ENCODE measurements at places on chromosomes 7 and 10.

DNA sequence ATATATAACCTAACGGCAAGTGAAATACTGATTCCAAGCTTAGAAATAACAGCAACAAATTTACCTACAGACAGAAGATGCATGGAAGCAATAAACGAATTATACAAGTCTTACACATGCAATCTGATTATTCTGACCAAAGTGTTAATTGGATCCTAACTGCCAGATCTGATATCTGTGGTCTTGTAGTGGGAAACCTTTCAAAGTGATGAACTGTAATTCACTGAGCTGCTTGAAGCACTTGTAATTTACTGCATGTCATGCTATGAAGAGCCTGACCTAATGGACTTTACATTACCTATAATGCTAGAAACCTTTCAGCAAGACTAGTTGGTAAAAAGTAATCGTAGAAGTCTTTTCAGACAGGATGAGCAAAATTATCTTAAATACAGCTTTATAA, 205.6 kb downstream of the FOXP2 start:
- no peak for DNase-seq

- no peak for DNase-seq
Measured at GRCh38 chr7:115299397-115300037, 377.6 kb downstream of the MDFIC start.

DNA sequence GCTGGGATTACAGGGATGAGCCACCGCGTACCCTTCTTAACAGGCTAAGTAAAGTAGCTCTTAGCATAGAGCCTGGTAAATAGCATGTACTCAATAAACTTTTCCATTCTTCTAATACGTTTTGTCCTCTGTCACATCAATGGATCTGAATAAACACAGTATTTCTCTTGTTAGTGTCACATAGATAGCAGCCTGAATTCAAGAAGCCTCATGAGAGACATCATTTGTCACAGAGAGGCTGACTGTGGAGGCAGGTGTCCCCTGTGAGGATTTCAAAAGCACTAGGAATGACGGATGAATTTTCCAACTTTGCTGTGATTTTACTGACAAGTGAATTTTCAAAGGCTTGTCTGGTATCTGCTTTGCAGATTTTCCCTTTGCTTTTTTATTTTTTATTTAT, 82.6 kb upstream of the CDC14C start:
- DNase-seq, result no peak

- DNase-seq, result no peak
Measured at GRCh38 chr10:30583778-30584415, 45.7 kb downstream of the LYZL2 start.

- DNase-seq, result no peak
Measured at GRCh38 chr10:1120801-1121211, 64.6 kb downstream of the WDR37 start.

DNA sequence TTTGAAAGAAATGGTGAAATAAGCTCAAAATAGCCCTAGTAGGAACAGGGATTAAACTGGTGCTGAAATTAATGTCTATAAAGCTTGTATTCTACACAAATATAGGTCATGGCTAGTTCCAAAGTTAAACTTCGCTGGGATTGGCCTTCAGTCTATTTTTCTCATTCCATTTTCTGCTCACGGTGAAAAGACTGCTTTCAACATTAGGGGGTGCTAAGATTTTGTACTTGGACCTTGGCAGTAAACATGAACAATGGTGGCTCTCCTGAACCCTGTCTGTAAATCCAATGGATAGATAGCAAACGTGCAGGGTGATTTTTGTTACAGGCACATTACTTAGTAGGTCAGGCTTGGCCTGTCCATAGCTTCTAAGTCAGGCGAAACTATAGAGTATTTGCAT, 36.0 kb upstream of the RSU1 start:
- peak; percentile 3 for DNase-seq

GRCh38 chr7:132141109-132141508, 435.2 kb downstream of the PLXNA4 start:
- no peak for DNase-seq

DNA sequence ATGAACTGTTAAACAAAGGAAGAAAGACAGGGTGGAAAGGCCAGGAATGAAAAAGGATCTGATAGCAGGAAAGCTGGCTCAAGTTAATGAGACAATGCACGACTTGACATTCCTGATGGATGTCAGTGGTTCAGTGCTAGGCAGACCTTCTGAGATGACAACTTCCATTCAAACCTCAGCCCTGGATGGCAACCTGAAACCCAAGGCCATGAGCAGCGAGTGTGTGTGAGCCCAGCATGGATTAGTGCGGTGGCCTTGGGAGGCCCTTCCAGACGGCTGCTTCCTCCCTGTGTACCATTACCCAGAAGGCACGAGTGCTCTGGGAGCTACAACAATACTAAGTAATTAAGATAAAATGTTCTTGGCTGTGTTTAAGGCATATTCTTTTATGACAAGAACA, 18.8 kb downstream of the TRIL start:
- no peak for DNase-seq

GRCh38 chr7:142968229-142968628, 6.1 kb upstream of the KEL start:
- DNase-seq, result no peak

DNA sequence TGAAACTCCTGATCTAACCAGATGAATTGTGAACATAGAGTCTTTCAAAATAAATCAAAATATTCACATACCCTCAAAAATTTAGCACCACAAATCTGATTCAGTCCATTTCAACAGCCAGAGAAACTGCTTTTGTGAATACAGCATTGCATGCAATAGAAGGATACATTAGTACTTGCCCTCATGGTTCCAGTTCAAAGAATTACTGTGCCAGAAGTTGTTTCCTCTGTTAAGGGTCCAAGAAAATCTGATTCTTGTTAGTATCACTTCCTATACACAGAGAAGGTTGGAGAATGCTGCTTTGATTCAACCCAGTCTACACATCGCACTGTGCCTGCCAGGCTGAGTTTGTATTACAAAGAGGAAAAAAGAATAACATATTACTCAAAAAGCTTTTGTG, 115.6 kb downstream of the TFEC start:
- DNase-seq, result no peak

GRCh38 chr7:66348531-66348930, 143.4 kb downstream of the TPST1 start:
- no peak for DNase-seq

GRCh38 chr10:106914016-106914415, 250.5 kb downstream of the SORCS1 start:
- no peak for DNase-seq

- no peak for DNase-seq
Measured at GRCh38 chr10:11181978-11182377, 164.3 kb downstream of the CELF2 start.

DNA sequence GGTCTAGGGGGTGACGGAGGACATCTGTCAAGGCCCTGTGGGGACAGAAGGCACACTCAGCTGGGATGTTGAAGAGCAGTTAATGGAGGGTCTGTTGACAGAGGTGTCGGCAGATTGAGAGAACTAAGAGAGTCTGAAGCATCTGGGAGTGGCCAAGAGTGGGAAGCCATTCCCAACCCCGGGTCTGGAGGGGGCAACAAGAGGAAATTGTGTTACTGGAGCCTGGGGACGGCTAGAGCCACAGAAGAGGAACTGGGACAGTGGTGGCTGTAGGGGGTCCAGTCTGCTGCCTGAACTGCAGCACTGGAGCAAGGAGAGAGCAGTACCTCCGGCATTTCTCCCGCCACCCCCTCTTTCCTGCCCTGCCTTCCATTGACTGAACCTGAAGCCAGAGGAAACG, 136.6 kb downstream of the CHN2 start:
- DNase-seq, result no peak

DNA sequence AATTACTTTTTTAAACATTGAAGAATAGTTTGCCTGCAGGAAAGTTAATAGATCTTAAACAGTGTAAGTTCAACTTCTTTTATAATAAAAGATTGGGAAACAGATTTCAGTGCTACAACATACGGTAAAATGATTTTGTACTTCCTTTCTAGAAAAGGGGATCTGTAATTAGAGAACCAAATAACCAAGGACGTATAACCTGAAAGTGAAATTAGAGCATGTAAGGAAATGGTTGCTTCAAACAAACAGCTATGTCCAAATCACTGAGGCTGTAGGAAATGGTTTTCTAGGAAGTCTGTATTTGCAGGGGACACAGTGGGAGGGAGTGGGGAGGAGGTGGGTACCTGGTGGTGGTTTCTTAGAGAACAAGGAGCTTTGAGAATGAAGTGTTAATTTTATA, 57.9 kb upstream of the EXOC6 start:
- no peak for DNase-seq

DNA sequence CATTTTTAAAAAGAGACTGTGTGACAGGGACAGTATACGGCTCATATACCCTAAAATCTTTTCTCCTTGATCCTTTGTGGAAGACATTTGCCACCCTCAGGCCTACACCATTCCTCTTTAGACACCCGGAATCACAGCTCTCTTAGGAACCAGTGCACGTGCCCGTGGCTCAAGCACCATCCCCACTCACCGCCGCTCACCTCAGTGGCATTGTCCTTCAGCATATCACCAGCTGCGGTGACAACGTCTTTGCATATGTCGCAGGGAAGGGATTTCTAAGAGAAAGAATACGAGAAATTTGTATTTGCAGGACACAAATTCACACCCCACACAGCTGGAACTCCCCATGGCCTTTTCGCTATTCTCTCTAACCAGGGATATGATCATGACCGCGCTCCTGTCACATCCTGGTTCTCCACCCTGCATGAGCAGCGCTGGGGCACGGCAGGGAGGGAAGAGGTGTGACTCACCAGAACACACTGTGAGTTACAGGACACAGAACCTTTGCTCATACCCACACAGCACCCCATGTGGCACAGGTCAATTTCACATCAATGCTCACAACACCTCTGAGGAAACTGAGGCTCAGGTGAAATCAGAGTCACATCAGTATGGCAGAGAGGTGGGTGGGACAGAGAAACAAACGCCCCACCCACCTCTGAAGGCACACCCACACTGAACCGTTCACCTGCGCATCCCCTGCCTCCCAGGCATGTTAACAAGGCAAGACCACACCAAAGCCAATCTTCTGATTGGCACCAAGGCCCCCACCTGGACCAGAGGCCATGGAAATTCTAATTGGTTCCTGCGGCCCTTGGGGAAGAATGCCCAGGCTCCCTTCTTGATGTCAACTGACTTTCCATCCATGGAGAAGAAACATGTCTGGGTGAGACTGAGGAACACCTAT, 19.2 kb downstream of the PSAP start:
- DNase-seq, result no peak

DNA sequence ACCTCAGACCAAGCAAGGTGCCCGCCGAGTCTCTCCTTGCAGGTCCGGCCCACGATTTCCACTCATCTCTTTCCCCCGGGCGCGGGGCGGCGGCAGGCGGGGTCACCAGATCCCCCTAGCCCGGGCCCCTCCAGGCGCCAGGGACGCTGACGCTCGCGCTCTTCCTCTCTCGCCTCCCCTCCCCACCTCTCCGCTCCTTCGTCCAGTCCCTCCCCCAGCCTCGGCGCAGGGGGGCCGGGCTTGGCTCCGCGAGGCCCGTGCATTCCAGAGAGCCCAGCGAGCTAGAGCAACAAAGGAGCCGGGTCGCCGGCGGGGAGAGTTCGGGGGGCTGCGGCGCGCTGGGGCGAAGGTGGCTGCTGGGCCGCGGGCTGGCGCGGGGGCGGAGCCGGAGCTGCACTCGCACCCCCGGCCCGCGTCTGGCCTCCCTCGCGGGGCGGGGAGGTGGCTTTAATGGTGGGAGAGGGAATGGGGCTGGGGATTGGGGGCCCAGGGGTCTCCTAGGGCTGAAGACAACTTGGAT, at the start of gene SMO:
TSS of gene SMO (plus strand) at position 262 of the 520 bp plus-strand sequence. CDS start 519 bp downstream, outside the sequence.
- DNase-seq, result no peak

GRCh38 chr7:124914298-124914697, 15.3 kb downstream of the POT1 start:
- DNase-seq, result no peak

GRCh38 chr7:149644754-149645153, 128.6 kb downstream of the ZNF467 start:
- DNase-seq, result no peak

DNA sequence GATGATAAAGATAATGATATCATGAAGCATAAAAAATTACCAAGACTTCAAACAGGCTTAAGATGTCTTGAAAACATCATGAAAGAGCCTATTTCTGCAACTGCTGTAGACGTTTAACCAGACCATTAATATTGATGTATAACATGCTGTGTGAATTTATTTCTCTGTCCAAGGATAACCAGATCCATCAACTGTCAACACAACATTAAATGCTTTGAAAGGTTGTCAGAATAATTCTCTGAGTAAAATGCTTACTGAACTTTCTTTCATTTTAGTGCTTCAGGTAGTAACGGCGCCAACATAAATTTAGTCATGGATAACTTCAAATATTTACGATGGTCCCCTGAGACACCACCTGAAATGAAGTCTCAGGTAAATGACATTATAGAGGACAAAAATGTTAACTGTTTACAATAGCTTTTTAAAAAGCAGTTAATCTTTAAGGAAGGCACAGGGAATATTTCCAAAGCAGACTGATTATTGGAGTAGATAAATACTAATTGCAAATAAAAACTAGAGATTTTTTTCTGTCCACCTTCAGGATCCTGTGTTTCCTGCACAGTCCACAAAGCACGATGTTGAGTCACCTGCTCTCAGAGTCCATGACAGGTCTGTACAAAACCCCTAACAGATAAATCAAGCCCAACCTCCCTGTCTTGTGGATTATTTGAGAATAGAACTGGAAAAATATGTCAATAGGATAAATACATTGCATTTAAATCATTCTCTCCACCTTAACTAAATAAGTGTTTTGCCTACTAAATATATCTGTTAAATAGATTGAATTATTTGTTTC, 1213.2 kb downstream of the XPNPEP1 start:
- DNase-seq, result no peak

GRCh38 chr10:3166496-3167290, 5.9 kb downstream of the PITRM1 start:
- no peak for DNase-seq

DNA sequence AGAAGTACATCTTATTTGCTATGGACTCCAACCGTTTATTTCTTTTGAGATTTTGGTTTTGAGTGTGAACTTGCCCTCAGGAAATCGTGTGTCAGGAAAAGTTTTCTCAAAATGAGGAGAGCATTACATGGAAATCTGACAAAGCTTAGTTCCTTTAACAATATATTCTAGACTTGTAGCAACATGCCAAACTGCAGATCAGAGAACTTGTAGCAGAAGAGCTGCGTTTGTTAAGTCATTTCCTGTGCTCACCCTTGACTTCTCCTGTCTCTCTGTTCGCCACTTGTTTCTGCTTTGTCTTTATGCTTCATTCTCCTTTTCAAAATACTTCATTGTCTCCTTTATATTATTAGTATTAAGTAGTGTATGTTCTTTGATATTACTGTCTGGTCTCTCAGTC, 116.6 kb upstream of the FOXP2 start:
- no peak for DNase-seq

DNA sequence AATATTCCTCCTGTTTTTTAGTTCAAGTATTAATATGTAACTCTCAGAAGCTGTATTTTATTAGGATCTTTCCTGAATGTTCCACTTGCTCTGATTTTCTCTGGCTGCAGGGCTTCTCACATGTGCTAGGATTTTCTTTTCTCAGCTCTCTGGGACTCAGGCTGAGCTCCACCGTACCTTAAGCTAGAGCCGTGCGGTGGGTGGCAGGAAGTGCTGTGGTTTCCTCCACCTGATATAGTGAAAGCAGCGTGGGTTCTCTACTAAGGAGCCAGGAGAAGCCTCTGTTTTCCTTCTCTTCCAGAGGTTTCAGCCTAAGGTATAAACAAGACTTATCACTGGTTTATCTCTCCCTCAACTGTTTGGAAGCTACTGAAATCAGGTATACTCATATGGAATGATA, 433.6 kb downstream of the NRG3 start:
- no peak for DNase-seq

Data from CD4-positive, alpha-beta T cell treated with Interleukin-6 at 100 ng/mL for 8 hours (primary cell).